ENCODE measurements at places on chromosomes 7 and 10. TPM values are rescaled to one million over a fixed set of nuclear protein-coding genes. Genes with fewer than 3 reads are reported as not detected.

DNA sequence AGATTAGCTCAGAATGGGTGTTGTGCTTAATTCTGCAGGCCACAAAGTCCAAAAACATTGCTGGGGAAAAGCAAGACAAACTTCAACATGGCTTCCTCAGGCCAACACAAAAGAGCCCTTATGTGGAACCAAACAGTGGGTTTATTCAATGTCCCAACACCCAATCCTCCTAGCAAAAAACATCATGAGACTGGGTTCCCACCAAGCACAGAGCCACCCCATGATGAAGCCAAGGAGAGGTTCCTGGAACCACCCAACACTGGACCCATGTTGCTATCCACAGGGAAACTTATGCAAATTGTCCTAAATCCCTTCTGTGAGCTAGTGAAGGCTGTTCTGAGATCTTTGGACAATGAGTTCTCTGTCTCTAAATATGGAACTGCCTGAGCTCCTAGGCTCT is 24.0 kb downstream of the SLC25A13 start:
- H3K27ac ChIP-seq: no peak overlapping the region
- no peaks in the 10 kb centered on the region for H3K36me3 ChIP-seq
- no peak overlapping the region for H3K4me3 ChIP-seq
- peaks cover 36% of the 10 kb centered on the region for H3K4me1 ChIP-seq

- H3K27me3 ChIP-seq: no peaks in the 10 kb centered on the region
- no peak overlapping the region for H3K4me3 ChIP-seq
- DNase-seq: no peak
- H3K36me3 ChIP-seq: no peaks in the 10 kb centered on the region
- H3K4me1 ChIP-seq: peaks cover 17% of the 10 kb centered on the region
Observed at GRCh38 chr7:143239813-143240212, 18.0 kb downstream of the TAS2R40 start.

- peaks cover 26% of the 10 kb centered on the region for H3K4me1 ChIP-seq
- H3K4me3 ChIP-seq: no peak overlapping the region
- no peak for DNase-seq
- H3K27ac ChIP-seq: no peak overlapping the region
- no peaks in the 10 kb centered on the region for H3K36me3 ChIP-seq
Observed at GRCh38 chr10:35387768-35388167, 51.5 kb downstream of the CCNY start.

- DNase-seq: no peak
- no peaks in the 10 kb centered on the region for H3K4me1 ChIP-seq
- H3K4me3 ChIP-seq: no peak overlapping the region
- no peaks in the 10 kb centered on the region for H3K27me3 ChIP-seq
Observed at GRCh38 chr7:155945670-155946325, 133.5 kb upstream of the SHH start.

GRCh38 chr10:117656385-117657367 is 114.1 kb downstream of the EMX2 start:
- no peak overlapping the region for H3K27ac ChIP-seq
- H3K27me3 ChIP-seq: no peaks in the 10 kb centered on the region
- DNase-seq: no peak

DNA sequence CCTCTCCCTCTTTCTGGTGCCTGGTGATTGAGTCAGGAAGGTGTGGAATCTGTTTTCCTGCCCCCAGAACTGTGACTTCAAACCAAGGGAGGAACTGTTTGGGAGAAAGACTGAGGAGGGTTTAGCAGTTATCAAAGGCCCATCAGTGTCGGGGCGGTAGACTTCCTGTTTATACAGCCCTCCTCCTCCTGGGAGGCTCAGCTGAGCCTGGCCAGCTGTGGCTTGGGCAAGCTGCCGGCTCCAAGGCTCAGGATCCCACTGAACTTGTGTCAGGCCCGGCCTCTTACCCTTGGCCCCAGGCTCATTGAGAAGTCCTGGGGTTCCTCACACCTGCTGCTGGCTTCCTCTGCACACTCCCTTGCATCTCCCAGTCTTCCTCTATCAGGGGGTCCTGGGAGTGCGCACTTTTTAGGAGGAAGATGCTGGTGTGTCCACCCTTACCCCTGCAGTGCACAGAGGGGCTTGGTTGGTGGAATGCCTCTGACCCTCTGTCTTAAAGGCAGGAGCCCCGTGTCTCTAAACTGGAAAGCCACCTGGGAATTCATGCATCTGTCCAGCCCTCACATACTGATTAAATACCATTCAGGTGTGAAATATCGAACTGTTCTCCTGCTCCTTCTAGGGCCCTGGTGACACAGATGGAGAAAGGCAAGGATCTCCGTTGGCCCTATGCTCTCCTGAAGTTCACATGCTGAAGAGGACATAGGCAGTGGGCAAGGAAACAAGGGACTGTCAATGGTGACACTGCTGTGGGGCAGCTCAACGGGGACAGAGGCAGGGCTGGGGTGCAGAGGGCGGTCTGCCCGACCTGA is 32.4 kb downstream of the CXCL12 start:
- H3K36me3 ChIP-seq: no peaks in the 10 kb centered on the region
- no peaks in the 10 kb centered on the region for H3K4me1 ChIP-seq
- DNase-seq: no peak
- H3K4me3 ChIP-seq: no peak overlapping the region

MRPS17 gene
- total RNA-seq: 18.9 TPM
